Activated CD4-positive, alpha-beta T cell treated with anti-CD3 and anti-CD28 coated beads for 24 hours (primary cell): ENCODE measurements at places on chromosomes 13 and 19.

- DNase-seq, result no peak
Observed at GRCh38 chr19:40193587-40193849, 2.3 kb downstream of the MAP3K10 start.

DNA sequence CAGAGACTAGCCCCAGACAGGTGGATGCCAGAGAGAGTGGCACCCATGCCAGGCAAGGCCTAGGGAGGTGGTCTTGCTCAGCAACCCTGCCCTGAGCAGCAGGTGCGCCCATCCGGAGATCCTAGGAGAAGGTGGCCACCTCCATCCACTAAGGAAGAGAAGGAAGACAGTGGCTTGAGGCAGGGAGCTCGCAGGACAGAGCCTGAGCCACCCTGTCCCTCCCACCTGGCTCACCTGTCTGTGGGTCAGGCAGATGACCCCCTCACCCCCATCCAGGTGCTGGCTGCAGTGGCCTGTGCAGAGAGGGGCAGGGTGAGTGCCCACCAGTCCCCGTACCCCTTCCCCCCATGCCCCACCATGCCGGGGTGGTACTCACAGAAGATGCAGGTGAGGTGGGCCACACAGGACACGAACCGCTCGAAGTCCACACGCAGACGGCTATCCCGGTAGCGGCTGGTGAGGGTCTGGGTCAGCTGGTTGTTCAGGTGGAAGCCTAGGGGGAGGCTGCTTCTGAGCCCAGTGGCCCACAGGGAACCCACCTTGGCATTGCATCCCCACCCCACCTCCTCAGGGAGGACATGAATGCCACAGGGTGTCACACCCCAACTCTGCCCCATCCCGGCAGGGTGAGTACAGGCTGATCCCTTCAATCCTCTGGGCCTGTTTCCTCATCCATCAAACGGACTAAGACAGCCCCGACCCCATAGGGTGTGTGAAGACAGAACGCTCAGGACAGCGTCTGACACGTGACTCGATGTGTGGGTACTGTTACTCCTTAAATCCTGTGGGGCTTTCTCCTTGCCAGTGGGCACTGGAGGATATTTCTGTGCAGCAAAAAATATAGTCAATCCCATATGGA is 13.3 kb downstream of the CAPN12 start:
- DNase-seq, result no peak

GRCh38 chr19:52670046-52670445 is 31.9 kb upstream of the ZNF83 start:
- no peak for DNase-seq

- no peak for DNase-seq
Observed at GRCh38 chr13:21557995-21558394, 46.0 kb downstream of the MICU2 start.

DNA sequence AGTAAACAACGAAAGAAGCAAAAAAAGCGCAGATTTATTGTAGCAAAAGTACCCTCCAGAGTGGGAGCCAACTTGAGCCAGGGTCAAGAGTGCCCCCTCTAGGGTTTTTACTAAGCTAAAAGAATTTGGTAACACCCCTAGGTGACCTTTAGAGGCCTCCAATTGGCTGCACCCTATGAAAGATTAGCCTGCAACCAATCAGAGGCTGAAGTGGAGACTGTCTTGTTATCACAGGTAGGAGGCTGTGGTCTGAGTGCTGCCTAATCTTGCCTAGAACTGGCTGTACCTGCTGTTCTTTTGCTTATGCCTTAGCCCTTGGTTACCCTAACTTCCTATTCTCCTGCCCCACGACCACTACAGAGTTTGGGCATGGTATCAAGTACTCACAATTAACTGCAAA is 38.3 kb downstream of the ANKRD10 start:
- no peak for DNase-seq

DNA sequence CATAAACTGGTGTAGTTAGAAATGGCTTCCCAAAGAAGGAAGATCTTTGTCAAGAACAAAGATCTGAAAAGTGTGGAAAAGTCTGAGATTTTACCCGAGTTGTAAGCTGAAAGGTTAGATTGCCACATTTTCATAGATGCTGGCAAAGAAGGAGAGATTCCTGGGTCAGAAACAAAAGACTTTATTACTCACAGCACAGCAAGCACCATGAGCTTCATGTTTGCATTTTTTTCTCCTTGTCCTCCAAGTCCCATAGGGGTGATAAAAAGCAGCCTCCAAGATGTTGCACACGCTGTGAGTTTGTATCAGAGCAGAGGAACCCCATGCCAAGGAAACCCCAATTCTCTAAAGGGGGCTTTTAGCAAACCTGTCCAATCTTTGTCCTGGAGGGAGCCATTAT is 29.3 kb downstream of the MZT1 start:
- no peak for DNase-seq

DNA sequence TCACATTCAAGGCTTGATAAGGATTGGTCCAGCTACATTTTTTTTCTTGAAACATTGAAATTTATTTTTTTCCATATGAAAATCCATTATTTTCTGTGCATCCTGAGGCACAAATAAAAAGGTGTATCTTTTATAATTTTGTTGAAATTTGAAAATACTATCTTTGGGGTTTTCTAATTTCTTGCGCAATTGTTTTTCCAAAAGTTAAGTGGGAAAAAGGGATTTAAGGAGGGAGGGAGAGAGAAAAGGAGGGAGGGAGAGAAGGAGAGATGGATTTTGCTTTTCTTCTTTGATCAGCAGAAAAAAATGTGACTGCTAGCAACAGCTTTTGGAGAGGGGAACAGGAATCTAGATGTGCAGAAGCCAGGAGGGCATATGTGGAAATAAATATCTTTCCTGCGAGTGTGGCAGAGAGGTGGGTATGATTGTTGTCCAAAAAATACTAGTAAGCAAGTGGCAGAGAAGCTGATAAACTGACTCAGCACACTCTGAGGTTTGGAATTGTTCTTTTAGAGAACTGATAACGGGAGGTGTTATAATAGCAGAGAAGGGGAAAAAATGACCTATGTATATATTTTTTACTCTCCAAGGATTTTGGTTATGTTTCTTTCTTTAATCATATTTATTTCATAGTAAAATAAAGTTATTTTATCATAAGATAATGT is 61.2 kb upstream of the EDNRB start:
- no peak for DNase-seq

- no peak for DNase-seq
Observed at GRCh38 chr19:10560154-10560553, 5.7 kb downstream of the KRI1 start.

DNA sequence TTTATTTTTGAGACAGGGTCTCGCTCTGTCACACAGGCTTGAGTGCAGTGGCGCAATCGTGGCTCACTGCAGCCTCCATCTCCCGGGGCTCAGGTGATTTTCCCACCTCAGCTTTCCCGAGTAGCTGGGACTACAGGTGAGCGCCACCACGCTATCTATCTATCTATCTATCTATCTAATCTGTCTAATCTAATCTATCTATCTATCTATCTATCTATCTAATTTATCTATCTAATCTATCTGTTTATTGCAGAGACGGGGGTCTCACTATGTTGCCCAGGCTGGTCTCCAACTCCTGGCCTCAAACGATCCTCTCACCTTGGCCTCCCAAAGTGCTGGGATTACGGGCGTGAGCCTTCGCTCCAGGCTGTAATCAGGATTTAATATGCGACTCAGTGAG is 587 bp downstream of the ZNF613 start:
- DNase-seq, result no peak

DNA sequence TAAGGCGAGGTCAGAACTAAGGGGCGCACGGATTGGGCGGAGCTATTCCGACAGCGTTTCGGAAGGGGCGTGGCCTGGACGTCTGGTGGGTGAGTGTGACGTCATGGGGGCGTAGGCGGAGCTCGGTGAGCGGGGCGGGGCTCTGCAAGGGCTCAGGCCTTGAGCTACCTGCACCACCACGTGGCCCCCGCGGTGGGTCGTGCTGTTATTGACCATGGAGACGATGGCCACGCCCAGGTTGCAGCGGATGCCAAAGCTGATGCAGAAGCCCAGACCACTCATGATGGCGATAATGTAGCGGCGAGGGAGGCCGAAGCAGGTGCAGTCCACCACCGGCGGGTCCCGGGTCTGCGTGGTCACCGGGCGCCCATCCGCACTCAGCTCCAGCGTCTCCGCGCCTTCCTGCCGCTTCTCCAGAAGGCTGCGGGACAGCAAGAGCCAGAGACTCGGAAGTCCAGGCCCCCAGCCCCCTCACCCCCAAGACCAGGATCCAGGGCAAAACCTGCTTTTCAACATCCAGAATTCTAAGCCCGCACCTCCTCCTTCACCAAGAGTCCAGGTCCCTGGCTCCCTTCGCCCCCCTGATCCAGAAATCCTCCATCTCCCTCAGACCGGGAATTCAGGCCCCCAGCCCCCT is 4.8 kb downstream of the SLC17A7 start:
- no peak for DNase-seq

- DNase-seq, result no peak
Observed at GRCh38 chr19:36113894-36114720, 568 bp downstream of the POLR2I start.

- no peak for DNase-seq
Observed at GRCh38 chr13:41496420-41497234, 39.3 kb downstream of the RGCC start.

- DNase-seq, result no peak
Observed at GRCh38 chr19:28961772-28962500, 251.0 kb downstream of the UQCRFS1 start.

GRCh38 chr19:49806620-49806959 is 6.5 kb downstream of the FUZ start:
- DNase-seq, result no peak

GRCh38 chr13:71339005-71339404 is 528.0 kb downstream of the DACH1 start:
- no peak for DNase-seq

GRCh38 chr19:44757735-44758505 is 9.4 kb downstream of the BCL3 start:
- DNase-seq, result no peak

DNA sequence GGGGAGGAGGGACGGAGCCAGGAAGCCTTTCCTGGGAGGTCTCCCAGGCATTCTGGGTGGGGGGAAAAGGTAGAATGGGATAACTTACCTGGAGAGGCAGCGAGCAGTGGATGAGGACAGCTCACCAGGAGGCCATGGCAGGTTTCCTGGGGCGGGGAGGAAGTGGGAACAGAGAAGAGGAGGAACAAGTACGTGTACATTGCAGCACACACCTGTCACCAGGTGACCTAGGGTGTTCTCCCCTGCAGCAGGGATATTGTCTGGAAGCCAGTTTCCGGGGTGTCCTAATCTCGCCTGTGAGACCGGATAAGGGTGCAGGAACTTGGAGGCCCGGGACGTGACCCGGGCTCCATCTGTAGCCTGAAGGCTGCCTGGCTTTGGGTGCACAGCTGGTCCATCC is at the start of gene FUT3:
Gene FUT3 (minus strand): TSS at position 148 of the 400 bp plus-strand sequence.
- DNase-seq, result no peak

DNA sequence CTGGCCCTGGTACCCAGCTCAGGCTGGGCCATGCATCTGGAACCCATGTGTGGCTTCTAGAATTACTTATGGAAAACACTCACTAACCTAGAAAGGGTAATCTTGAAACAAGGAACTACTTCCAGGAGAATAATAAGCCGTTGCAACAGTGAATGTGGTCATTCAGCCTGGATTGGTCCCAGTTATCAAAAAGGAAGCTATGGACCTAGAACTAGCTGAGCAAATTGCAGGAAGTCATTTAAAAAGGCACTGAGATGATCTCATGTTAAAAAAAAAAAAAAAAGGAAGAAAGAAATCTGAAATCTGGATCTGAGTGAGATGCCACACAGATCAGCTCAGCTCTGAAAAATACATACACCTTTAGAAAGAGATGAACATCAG is 59.6 kb downstream of the DCT start:
- no peak for DNase-seq

- DNase-seq, result no peak
Observed at GRCh38 chr13:46320406-46320805, 66.6 kb downstream of the RUBCNL start.

GRCh38 chr13:37535501-37535900 is 63.1 kb downstream of the POSTN start:
- no peak for DNase-seq

- no peak for DNase-seq
Observed at GRCh38 chr13:84946192-84946591, 853.0 kb downstream of the SLITRK6 start.

DNA sequence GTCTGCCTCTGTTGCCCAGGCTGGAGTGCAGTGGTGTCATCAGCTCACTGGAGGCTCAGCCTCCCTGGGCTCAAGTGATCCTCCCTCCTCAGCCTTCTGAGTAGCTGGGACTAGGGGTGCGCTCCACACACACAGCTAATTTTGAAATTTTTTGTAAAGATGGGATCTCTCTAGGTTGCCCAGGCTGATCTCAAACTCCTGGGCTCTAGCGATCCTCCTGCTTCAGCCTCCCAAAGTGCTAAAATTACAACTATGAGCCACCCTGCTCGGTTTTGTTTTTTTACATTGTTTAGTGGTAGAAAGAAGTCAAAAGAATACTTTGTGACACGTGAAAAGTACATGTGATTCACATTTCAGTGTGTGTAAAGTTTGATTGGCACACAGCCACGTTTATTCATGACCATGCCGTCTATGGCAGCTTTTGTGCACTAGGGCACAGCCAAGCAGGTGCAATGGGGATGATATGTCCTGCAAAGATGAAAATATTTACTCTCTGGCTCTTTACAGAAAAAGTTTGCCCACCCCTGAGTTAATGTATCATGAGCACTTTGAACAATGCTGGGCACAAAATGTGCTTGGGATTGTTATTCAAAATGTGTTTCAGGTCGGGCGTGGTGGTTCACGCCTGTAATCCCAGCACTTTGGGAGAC is 16.2 kb upstream of the NFIC start:
- no peak for DNase-seq

GRCh38 chr13:75481176-75482069 is 546 bp downstream of the TBC1D4 start:
- DNase-seq, result peak; percentile 1

GRCh38 chr19:39307822-39308530 is 11.8 kb downstream of the IFNL1 start:
- DNase-seq, result no peak

- DNase-seq, result no peak
Observed at GRCh38 chr19:8675066-8675465, 23.5 kb downstream of the ACTL9 start.

GRCh38 chr13:111117961-111118360 is 2.9 kb downstream of the ARHGEF7 start:
- no peak for DNase-seq

DNA sequence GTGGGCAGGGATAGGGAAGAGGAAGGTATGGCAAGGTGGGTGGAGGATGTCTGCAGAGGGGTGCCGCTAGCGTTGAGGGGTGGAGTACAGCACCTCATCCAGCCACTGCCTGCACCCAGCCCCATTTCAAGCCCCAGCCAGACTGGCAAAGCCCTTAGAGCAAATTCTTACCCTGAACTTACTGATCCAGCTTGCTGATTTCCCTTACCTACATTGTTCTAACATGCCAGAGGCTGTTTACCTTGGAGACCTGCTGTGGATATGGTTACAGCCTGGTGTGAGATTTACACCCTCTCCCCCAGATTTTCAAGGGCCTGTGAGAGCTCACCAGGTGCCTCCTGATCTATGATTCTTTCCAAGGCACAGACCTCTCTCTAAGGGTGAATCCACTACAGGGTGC is 86.0 kb downstream of the ZNF726 start:
- no peak for DNase-seq

GRCh38 chr19:17197666-17198065 is 17.5 kb upstream of the USE1 start:
- DNase-seq, result no peak

GRCh38 chr13:106133025-106133424 is 402.4 kb downstream of the EFNB2 start:
- no peak for DNase-seq
